Lower leg skin (tissue), 4 donors: ENCODE measurements at places on chromosomes 6 and 20.

DNA sequence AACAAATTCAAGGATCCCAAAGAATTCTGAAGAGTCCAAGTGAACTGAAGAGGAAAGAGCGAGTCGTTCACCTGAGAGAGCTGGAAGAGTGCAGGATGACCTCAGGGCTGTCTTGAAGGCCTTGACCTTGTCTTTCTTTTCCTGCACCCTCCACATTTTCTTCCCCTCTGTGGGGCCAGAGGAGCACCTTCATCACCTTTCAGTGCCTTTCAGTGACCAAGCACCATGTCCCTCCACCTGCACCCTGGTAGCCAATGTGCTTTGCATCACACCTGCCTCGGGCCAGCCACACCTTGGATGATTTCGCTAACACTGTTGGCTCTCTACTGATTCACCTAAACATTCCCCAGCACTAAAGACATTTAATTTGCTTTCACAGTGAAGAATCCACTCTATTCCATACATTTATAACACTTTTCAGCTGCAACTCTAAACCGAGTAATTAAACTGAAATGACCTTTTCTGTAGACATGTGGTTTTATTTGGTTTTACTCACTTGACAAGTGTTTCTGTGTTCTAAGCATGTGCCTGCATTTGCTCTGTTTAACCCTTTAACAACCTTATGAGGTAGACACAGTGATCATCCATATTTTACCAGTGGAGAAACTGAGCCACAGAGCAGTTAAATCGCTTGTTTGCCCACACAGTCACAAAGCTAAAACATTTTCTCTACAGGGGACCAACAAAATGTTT, 121.3 kb upstream of the CST7 start:
- no peak for DNase-seq

GRCh38 chr6:144434308-144434990, 149.3 kb downstream of the UTRN start:
- no peak for DNase-seq

DNA sequence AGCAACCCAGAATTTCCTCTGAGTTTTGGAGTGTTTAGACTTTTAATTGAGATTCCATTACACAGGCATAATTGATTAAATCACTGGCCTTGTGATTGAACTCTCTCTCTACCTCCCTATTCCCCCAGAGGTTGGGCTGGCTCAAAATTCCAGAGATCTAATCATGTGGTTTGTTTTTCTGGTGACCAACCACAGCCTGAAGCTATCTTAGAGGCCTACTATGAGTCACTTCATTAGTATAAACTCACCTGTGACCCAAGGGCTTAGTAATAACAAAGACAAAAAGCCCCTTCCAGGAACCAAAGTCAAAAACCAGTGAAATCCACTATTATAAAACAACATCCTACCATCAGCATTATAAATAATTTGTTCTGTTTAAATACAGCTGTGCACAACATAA, 992.5 kb upstream of the CITED2 start:
- DNase-seq: no peak

DNA sequence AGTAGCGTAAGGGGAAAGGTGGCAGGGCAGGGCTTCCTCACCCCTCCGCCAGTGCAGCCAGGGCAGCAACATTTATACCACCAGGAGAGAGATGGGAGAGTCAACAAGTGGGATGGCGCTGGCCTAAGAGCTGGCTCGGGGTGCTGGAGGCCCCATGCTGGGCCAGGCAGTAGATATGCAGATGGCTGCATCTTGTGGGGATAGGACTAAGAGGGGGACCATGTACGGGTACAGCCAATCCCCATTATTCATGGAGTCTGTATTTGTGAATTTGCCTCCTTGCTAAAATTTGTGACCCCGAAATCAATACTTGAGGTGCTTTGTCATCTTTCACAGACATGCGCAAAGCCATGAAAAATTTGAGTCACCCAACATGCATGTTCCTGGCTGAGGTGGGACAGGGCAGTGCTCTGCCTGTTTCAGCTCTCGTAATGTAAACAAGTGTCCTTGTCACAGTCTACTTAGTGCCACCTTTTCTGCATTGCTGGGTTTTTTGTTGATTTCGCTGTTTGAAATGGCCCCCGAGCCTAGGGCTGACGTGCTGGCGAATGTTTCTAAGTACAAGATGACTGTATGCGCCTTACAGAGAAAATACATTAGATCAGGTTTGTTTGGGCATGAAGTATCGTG, 27.5 kb upstream of the TAF8 start:
- no peak for DNase-seq

DNA sequence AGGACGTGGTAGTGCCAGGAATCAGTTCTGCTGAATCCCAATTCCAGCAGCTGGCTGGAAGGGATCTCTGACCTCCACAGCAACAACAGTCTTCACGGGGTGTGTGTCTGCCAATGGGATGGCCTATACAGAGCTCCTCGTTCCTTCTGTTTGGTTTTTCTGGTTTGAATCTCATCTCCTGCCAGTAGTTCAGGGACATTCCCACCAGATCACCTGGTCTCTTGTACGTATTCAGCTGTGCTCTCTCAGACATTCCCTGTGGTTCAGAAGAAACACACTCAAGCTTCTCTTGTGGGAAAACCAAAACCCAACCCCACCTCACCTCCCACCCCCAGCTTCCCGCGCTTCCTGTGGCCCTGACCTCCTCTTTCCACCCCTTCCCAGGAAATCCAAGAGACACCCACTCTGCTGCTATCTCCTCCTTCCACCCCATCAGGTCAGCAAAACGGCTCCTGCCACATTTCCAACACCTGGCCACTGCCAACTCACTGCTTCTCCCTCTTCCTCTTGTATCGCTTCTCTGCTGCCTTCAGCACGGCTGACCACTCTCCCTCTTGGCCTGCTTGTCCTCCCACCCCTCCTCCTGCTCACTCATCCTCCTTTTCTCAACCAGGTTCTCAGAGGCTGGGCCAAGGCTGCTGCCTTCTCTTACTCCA, 63.3 kb upstream of the PTGIS start:
- no peak for DNase-seq

DNA sequence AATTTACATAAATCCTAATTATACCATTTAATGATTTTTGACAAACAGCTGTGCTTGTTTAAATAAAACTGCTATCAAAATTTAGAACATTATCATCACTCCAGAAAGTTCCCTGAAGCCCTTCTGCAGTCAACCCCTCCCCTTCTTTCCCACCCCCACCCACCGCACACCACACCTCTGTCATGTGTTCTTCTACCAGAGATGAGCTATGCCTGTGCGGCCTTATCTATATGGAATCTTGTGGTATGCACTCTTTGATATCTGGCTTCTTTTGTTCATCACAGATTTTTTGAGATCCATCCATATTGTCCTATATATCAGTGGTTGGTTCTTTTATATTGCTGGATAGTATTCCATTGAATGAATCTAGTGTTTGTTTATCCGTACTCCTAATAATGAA, 7.2 kb downstream of the MYLIP start:
- DNase-seq: no peak

DNA sequence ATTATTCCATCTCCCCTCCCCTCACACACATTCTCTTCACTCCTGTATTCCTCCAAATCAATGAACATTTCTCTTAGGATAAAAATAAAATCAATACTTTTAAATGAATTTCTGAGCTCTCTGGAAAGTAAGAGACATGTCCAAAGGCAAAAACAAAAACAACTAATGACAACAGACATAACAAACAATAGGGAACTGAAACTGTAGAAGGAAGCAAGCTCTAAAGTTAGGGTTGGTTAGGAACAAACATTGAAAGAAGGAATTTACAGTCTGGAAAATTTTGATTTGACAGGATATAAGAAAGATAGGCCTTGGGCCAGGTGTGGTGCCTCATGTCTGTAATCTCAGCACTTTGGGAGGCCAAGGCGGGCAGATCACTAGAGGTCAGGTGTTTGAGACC, 17.5 kb upstream of the MYCT1 start:
- DNase-seq: no peak

DNA sequence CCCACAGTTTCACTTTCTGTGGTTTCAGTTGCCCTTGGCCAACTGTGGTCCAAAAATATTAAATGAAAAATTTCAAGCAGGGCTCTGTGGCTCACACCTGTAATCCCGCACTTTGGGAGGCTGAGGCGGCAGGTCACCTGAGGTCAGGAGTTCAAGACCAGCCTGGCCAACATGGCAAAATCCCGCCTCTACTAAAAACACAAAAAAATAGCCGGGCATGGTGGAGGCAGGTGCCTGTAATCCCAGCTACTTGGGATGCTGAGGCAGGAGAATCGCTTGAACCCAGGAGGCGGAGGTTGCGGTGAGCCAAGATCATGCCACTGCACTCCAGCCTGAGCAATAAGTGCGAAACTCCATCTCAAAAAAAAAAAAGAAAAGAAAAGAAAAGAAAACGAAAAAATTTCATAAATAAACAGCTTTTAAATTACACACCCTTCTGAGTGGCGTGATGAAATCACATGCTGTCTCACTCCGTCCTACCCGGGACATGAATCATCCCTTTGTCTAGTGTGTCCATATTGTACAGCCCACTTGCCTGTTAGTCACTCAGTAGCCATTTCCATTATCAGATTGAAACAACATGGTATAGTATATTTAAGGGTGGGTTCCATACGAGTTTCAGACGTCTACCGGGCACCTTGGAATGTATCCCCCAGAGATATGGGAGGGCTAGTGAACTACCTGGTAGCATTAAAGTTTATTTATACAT, 11.7 kb downstream of the PTPRK start:
- DNase-seq: no peak
